Vagina (tissue), 2 donors: ENCODE measurements at places on chromosomes 1 and 21.

DNA sequence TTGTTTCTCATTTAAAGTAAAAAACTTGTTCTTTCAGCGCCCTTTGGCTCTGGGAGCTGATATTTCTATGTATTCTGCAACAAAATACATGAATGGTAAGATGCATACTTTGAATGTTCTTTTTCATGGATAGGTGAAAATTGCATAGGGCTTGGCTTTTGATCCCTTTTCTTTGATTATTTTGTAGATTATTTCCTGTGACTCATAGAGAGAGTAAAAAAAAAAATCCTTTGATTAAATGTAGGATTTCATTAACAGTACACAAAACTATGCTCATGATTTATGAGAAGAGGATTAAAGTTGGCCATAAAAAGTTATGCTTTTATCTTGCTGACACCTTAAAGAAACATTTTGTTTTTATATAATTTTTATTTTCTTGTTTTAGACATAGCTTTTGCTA, 18.7 kb downstream of the CTH start:
- DNase-seq = no peak

GRCh38 chr1:17649371-17650106, 105.6 kb upstream of the ACTL8 start:
- no peak for DNase-seq

- DNase-seq = no peak
These were observed 2.0 kb downstream of the AHDC1 start for GRCh38 chr1:27601771-27602461.

DNA sequence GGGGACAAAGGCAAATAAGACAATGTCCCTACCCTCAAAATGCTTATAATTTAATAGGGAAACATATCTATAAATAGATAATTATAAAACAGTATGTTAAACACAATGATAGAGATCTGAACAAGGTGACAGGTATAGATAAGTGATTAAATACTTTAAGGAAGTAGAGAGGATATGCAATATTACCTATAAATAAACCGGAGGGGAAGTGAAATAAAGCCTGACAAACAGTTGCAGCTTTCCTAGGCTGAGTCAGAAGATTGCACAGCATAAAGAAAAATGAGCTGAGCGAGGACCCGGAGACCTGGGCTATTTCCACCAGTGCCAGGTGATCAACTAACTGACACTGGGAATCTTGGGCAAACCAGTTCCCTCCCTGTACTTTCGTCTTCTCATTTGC, 11.5 kb upstream of the PSRC1 start:
- no peak for DNase-seq

GRCh38 chr1:109399326-109399957, 1.7 kb upstream of the SORT1 start:
- no peak for DNase-seq

- DNase-seq = no peak
These were observed 256.2 kb downstream of the DISC1 start for GRCh38 chr1:231882790-231883189.
